ENCODE measurements at places on chromosomes 3 and 15. TPM values are rescaled to one million over a fixed set of nuclear protein-coding genes. Genes with fewer than 3 reads are reported as not detected.

FAM174B gene
- 4.6 TPM for total RNA-seq

FBXL22 gene
- under 0.01 TPM for total RNA-seq

SERINC4 gene
- 0.13 TPM for total RNA-seq

SCN11A gene
- not detected for total RNA-seq

THPO gene
- not detected for total RNA-seq

SST gene
- total RNA-seq, result not detected

NMB gene
- total RNA-seq, result 1.1 TPM

GRAMD1C gene
- 1.1 TPM for total RNA-seq

GOLGA8K gene
- total RNA-seq, result 0.26 TPM

NTRK3 gene
- not detected for total RNA-seq

FXR1 gene
- 112 TPM for total RNA-seq

SI gene
- total RNA-seq, result not detected

Data from bronchial epithelial cell (primary cell).